Stimulated activated CD4-positive, alpha-beta T cell treated with anti-CD3 and anti-CD28 coated beads, Interleukin-12 subunit alpha, Interleukin-12 subunit beta, amount 100 ng/mL, for 48 hours (primary cell): ENCODE measurements at places on chromosomes 12 and 14.

DNA sequence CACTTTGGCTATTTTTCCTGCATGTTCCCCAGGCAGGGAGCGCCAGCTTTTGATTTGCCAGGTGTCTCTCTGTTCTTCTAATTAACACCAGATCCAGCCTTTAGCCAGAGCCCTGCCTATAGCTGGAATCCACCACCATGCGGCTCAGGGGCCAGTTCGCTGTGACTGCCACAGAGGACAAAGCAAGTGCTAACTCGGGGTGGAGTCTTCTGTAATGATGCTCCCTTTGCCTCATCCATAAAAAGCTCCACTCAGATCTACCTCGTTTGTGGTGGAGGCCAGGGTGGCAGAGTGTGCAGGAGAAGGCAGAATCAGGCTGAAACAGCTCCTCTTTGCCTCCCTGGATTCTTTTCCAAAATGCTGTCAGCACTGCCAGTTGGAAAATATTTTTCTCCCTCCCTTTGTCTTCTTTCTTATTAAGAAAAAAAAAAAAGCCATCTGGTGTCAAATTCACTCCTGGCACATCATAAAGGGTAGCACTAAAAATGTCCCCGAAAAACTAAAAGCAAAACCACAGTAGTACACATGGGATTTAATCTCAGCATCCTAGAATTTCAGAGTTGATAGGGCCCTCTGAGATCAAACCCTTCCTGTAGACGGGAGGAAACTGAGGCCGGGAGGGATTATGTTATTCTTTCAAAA is 18.0 kb upstream of the CTDSP2 start:
- no peak for DNase-seq

DNA sequence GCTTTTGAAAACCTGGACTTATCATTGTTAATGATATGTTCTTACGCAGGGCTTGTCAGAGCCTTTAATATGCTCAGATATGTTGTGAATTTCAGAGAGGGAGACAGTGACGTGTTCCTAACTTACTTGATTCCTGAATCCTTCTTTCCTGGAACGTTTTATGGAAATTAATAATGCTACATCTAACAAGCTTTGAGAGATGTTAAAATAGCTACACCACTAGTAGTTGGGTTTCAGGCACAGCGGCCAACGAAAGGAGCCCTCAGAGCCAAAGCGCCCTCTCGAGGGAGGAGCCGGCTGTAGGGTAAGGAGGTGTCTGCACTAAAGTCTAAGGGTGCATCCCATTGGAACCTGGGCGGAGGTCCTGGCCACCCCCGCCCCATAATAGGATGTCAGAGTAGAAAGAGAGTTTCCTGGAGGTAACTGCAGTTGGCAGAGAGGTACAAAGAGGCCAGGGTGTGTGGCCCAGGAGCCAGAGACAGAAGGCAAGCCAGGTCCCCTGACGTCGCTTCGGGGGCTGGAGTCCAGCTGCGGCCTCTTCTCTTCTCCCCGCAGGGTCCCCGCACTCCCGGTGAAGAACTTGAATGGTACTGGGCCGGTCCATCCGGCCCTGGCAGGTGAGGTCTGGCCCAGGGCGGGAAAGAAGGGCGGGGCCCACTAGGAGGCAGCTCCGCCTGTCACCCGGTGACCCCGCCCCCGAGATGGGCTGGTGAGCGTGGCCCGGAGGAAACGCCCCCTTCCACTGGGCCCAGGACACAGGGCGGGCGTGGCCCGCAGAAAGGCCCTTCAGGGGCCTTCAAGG is 36.3 kb downstream of the DTX1 start:
- no peak for DNase-seq

GRCh38 chr12:69329669-69330428 is 18.3 kb upstream of the LYZ start:
- DNase-seq = no peak

DNA sequence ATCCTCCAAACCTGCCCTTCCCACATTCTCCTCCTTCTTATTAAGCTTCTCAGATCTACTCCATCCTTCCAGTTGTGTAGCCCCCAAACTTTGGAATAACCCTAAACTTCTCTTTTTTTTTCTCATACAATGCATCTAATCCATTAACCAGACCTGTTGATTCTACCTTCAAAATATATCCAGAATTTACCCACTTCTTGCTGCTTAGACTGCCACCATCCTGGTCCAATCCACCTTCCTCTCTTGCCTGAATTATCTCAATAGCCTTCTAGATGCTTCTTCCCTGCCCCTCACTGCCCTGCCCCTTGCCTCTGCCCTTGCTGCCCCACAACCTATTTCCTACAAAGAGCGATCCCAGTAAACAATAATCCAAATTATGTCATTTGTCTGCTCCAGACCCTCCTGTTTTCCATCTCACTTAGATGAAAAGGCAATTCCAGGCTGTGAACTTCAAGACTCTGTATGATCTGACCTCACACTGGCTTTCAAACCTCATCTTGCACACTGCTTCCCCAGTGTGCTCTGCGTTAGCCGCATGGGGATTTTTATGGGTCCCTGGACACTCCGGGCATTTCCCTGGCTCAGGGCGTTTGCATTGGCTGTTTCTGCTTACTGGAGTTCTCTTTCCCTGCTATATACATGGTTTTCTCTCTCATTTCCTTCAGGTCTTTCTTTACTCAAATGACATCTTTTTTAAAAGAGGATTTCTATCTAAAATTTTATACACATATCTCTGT is 42.6 kb upstream of the HIF1A start:
- no peak for DNase-seq

- no peak for DNase-seq
Observed at GRCh38 chr12:27213304-27213703, 30.8 kb upstream of the STK38L start.

DNA sequence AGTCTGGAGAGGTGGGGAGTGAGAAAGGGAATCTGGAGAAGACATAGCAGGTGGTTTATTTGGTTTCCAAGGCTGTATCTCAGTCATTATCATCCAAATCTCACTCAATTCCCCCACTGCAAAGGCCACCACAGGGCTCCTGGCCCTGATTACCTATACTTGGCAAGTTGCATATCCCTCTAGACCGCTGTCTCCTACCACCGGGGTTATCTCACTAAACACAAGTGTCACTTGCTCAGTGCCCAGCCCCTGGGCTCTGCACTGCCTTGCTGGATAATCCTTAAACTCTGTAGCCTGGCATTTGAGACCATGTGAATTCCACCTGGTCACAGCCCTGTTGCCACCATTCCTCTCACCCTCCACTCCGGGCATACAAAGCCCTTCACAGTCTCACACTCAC is 119.0 kb downstream of the RTN1 start:
- no peak for DNase-seq

GRCh38 chr12:6978188-6978587 is 7.5 kb downstream of the EMG1 start:
- DNase-seq = no peak

GRCh38 chr14:100664841-100665510 is 61.7 kb upstream of the DLK1 start:
- no peak for DNase-seq

DNA sequence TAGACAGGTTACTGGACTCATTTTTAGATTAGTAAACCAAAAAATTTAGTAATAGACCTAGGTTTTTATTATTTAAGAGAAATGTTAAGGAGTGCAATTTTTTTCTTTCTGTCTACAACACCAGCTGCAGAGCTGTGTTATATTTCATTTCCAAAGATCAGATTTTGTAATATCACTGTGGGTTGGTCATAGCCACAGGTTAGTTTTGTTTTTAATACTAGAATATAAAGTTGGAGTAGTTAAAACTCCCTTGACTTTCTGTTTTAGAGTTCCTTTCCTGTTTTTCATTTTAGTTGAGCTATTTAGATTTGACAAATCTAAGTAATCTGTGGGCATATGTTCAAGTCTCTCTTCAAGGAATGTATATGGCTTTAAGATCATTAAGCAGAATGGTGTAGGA is 30.7 kb upstream of the GARIN2 start:
- no peak for DNase-seq

- DNase-seq = peak; percentile 48
Observed at GRCh38 chr12:51341251-51342007, 5.0 kb downstream of the CELA1 start.

GRCh38 chr14:68955164-68955850 is 23.8 kb downstream of the ACTN1 start:
- no peak for DNase-seq

DNA sequence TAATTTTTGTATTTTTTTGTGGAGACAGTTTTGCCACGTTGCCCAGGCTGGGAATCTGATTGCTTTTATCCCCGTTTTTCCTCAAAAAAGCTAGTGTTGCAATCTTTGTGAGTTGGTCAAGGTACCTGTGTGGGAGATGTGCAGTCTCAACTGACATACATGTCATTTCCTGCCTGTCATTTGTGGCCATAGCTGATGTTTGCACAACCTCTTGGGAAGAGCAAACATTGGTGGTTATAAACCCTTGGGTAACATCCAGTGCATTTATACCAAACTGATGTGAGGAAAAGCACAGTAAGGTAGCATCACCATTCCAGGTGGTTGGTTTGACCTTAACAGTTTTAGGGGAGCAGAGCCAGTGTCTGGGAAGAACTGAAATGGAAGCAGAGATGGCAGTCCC is 54.7 kb downstream of the ATG14 start:
- no peak for DNase-seq
